ENCODE measurements at places on chromosomes 16 and 17.

DNA sequence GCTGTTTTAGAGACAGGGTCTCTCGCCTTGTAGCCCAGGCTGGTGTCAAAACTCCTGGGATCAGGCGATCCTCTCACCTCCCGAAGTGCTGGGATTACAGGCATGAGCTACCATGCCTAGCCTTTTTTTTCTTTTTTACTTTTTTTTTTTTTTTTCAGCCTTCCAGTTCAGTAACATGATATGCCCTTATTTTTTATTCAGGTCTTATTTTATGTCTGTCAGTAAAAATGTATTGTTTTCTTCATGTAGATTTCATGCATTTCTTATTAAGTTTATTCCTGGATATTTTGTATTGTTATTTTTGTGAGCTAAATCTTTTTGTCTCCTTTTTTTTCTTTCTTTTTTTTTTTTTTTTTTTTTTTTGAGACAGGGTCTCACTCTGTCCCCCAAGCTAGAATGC lies 2.7 kb upstream of the FOXN1 start:
- DNase-seq: no peak

- peak; percentile 53 for DNase-seq
These were observed 79.0 kb upstream of the SMURF2 start for GRCh38 chr17:64741038-64741641.

DNA sequence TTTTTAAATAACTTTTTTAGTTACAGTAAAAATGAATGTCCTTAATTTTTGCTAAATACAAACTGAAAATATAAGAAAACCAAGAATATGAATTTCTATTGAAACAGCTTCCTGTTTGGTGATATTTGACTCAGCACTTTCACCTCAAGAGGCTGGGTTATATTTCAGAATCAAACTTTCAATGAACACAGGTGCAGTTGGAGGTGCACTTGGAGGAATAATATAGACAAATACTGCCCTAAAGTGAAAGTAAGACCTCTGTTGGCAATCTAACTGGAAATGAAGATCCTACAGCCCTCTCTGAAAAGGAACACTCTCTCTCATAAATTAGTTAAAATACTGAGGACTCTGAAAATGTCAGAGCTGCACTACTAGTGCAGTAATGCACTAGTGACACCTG lies 106.2 kb downstream of the BRIP1 start:
- DNase-seq: no peak

- DNase-seq: no peak
These were observed 245.0 kb downstream of the KCNJ2 start for GRCh38 chr17:70414300-70414699.

DNA sequence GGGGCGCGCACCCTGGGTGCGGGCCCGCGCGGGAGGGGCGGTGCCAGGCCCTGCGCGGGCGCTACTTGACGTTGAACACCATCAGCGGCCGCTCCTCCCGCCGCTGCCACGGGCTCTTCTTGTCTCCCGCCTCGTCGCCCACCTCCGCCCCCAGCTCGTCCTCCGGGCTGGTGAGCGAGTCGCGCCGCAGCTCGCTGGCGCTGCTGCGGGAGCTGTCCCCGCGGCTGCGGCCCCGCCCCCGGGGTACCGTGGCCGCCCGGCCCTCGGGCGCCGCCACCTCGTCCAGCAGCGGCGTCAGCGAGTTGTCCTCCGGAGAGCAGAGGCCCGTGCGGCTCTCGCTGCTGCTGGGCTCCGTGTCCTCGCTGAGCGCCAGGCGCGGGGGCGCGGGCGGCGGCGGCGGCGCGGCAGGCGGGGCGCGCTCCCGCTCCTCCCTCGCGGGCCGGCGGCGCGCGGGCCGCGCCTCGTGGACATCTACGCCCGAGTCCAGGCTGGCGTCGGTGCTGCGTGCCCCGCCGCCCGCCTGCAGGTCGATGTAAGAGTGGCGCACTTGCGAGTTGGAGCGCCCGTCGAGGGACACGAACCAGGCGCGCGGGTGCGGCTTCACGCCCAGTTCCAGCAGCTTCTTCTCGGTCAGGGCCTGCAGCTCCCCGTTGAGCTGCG lies 8.7 kb downstream of the GRN start:
- DNase-seq: no peak

DNA sequence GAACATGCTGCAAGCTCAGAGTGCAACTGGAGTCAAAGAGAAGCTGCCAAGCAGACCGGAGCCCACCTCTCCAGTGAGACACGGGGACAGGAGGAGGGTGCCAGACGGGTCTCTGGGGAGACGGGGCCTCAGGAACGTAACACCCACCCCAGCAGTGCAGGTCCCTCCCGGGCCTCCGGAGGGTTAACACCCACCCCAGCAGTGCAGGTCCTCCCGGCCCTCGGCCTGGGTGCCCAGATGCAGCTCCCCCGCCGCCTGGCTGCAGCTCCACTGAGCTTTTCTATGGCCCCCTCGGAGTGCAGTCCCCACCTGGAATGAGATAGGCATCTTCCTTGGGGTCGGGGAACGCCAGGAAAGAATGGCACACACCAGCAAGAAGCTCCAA lies 89.9 kb downstream of the ZNF778 start:
- no peak for DNase-seq

DNA sequence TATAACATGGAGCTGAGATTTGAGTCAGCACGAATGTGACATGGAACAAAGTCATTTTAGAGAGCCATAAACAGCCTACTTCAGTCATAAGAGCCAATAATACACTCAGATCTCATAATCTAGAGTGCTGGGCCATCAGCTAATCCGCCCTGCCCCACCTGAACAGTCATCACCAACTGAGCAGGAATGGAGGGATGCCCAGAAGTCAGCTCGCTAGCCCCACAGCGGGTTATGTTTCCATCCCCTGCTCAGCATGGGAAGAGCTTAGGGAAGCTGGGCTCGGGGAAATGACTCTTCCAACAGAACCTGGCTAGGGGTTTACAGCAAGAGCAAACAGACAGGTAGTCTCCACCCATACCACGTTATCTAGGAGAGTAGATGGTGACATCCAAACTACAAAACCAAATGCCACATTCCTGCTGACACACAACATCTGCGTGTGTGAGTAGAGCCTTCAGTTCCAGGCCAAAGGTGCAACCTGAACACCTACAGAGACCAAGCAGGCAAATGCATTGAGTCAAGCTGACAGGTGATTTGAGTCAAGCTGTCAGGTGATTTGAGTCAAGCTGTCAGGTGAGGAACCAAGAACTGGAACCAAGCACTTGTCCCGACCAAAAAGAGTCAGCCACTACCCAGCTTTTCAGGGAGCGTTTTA lies 2.0 kb downstream of the TMEM11 start:
- DNase-seq: no peak

- DNase-seq: no peak
These were observed 63.0 kb downstream of the NLK start for GRCh38 chr17:28105501-28105900.

DNA sequence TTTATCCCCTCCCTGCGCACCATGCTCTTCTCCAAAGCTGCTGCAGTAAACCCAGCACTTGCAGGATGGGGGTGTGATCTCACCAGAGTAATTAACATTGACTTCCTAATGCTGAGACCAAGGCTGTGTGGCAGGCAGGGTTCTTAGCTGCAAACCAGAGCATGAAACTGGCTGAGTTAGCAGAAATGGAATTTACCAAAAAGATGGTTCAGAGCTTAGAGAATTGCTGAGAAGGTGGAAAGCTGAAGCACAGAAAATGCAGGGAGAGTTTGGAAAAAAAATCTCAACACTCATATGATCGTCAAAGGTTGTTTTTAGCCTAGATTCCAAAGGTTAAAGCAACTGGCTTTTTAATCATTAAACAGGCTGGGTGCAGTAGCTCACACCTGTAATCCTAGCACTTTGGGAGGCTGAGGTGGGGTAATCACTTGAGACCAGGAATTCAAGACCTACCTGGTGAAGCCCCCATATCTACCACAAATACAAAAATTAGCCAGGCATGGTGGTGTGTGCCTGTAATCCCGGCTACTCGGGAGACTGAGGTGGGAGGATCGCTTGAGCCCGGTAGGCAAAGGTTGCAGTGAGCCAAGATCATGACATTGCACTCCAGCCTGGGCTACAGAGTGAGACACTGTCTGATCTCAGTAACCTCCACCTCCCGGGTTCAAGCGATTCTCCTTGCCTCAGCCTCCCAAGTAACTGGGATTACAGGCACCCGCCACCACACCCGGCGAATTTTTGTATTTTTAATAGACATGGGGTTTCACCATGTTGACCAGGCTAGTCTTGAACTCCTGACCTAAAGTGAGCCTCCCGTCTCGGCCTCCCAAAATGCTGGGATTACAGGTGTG lies 6.0 kb upstream of the TXNDC11 start:
- no peak for DNase-seq

DNA sequence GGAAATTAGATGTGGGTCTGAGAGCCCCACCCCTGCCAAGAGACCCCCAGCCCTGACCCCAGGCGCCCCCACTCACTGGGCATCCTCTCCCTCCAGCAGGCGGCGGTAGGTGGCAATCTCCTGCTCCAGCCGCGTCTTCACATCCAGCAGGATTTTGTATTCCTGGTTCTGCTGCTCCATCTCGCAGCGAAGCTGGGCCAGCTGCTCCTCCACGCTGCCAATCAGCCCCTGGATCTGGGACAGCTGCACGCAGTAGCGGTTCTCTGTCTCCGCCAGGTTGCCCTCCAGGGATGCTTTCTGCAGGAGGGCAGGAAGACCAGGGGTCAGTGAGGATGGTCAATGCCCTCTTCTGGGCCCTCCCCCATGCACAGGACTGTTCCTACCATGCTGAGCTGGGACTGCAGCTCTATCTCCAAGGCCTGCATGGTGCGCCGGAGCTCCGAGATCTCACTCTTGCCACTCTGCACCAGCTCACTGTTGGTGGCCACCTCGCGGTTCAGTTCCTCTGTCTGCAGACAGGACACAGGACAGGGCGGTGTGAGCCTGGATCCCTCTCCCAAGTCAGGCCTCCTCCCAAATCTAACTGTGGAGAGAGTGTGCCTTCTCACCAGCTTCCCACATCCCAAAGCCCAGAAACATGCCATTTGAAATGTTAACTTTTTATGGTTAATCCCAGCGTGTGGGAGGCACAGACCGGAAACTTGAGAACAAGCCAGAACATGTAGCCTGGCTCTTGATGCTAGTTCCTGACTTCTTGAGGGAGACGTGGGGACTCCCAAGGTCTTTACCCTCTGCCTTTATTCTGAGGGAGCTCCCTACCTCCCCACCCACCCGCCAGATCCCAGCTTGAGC lies 3.6 kb downstream of the KRT17 start:
- peak; percentile 35 for DNase-seq

DNA sequence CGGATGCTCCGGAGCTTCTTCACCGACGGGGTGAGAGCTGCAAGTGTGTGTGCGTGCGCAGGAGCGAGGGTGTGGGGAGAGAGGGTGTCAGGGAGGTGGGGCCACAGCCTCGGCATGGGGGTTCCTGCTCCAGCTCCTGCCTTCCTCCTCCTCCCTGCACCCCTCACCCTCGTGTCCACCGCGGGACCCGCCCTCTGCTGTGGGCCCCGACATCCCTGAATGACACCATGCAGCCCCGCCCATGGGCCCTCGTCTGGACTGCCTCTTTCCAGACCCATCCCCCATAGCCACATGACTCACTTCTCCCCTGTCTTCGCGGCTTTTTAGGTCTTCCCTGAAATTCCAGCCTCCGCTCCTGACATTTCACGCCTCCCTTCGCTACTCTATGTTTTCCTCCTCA lies 41.6 kb downstream of the ARHGAP23 start:
- peak; percentile 81 for DNase-seq

GRCh38 chr17:42185621-42185930 lies 324 bp upstream of the HCRT start:
- DNase-seq: no peak

DNA sequence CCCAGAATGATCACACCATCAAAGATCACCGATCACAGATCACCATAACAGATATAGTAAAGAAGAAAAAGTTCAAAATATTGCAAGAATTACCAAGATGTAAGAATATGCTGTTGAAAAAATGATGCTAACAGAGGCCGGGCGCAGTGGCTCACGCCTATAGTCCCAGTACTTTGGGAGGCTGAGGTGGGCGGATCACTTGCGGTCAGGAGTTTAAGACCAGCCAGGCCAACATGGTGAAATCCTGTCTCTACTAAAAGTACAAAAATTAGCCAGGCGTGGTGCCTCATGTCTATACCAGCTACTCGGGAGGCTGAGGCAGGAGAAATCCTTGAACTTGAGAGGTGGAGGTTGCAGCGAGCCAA lies 53.2 kb downstream of the CPPED1 start:
- no peak for DNase-seq

- no peak for DNase-seq
These were observed 69.7 kb downstream of the VAT1L start for GRCh38 chr16:77858060-77858459.

DNA sequence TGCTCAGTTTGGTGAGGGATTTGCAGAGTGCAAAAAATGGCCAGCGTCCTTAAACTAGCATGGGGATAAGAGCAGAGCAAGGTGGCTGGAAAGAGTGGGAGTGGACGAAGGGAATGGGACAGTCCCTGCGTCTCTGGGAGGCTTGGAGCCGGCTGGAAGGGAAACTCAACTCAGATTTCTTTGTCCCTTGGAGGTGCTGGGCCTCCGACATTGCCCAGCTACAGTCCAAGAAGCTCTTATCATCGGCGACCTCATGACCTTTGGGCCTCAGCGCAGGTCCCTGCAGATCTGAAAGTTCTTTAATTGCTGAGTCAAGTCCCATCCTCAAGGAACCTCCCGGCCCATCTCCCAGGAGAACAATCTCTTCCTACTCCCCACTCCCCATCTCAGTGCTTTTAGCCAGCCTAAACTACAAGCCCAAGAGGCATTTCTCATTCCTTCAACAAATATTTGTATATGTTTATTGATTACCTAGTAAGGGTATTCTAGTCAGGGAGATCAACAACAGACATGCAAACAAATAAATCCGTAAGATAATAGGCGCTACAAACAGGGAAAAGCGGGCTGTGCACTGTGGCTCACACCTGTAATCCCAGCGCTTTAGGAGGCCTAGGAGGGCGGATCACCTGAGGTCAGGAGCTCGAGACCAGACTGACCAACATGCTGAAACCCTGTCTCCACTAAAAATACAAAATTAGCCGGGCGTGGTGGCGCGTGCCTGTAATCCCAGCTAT lies 985 bp upstream of the TMEM107 start:
- no peak for DNase-seq

All from fibroblast of villous mesenchyme (primary cell).